ENCODE measurements at places on chromosomes 2 and 18. TPM values are rescaled to one million over a fixed set of nuclear protein-coding genes. Genes with fewer than 3 reads are reported as not detected.
A peak's percentile ranks its signal among the peaks of the same experiment; 100 is the strongest.

DNA sequence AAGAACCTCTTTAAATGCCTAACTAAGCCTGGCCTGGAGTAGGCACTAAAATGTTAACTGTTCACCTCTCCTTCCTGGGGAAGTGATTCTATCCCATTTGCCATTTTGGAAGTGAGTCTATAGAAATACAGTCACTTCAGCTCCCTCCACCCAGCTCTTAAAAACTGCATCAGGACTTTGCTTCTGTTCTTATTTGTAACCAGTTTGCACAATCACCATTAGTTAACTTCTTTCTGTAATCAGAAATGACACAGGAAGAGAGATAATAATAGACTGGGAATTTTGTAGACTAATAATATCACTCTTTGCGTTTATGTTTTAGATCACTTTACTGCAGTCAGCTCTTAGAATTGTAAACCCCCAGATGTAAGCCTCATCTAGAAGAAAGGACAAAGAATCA, 16.0 kb upstream of the MARCO start:
- H3K27me3 ChIP-seq, result no peaks in the 10 kb centered on the region
- no peak for DNase-seq
- H3K36me3 ChIP-seq, result no peaks in the 10 kb centered on the region
- H3K27ac ChIP-seq, result no peak overlapping the region
- H3K4me1 ChIP-seq, result no peaks in the 10 kb centered on the region

Gene CCDC141
- not detected for total RNA-seq

GRCh38 chr2:140257692-140258300, 1477.6 kb upstream of the NXPH2 start:
- DNase-seq, result no peak
- H3K27me3 ChIP-seq, result no peaks in the 10 kb centered on the region
- H3K4me1 ChIP-seq, result no peaks in the 10 kb centered on the region
- no peak overlapping the region for H3K27ac ChIP-seq
- no peaks in the 10 kb centered on the region for H3K36me3 ChIP-seq
- no peak overlapping the region for H3K4me3 ChIP-seq

Gene OTX1
- not detected for total RNA-seq

Gene TMEM237
- 46.9 TPM for total RNA-seq

DNA sequence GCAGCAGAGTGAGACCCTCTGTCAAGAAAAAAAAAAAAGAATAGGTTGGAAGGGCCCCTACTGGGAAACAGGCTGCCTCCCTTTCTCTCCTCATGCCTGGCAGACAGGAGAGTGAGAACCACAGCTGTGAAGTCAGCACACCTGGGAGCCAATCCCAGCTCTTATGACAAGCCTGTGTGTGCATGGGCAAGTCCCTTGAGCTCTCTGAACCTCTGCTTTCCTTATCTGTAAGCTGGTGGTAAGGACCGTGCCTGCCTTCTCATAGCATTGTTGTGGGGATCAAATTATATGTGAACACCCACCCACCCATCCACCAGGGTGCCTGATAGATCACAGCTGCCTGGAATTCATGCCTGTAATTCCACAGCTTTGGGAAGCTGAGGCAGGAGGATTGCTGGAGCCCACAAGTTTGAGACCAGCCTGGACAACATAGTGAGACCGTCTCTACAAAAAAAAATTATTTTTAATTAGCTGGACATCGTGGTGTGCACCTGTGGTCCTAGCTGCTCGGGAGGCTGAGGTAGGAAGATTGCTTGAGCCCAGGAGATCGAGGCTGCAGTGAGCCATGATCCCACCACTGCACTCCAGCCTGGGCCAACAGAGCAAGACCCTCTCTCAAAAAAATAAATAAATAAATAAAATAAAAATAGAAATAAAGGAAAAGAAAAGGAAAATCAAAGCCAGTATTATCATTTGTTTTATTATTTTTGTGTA, 66.9 kb upstream of the MCFD2 start:
- no peak overlapping the region for H3K4me3 ChIP-seq
- no peak overlapping the region for H3K27ac ChIP-seq
- H3K36me3 ChIP-seq, result peaks cover 38% of the 10 kb centered on the region
- H3K27me3 ChIP-seq, result no peaks in the 10 kb centered on the region

Gene SCYGR8
- total RNA-seq, result not detected

DNA sequence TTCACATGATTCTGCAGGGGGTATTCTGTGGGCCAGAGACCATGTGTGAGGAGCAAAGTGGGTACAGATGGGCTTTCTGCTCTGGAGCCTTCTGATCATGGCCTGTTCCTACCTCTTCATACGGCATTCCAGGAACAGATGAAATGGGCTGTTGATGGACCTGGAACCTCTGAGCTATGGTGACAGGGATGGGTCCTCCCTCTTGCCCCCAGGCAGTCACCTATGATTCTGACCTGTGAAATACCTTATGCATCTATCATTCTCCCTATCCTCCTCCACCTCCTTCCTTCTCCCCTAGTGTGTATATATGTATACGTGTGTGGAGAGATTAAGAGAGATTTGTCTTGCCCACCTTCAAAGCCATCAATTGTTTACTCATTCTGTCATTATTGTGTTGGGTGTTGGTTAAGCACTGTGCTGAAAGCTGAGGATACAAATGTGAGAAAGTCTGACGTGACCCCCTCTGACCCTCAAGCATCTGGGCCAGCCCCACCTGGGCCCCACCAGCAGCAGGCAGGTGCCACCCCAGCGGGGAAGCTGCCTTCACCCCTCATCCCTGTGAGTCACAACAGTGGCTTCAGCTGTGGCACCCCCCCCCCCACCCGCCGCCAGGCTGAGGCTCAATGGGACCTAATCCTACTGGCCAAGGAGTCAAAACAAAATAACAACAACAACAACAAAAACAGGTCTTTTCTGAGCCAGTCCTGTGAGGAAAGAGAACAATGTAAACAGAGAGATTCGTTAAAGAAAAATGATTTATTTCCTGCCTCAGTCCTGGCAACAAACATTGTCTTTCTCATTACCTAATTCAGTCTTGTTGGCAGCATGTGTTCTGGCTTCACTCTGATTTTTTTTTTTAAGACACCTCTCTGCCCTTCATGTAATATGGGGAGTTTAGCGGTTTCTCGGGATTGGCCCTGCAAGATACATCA, 103.8 kb upstream of the CDC42EP3 start:
- no peaks in the 10 kb centered on the region for H3K27me3 ChIP-seq
- no peak for DNase-seq
- H3K36me3 ChIP-seq, result no peaks in the 10 kb centered on the region
- H3K4me3 ChIP-seq, result no peak overlapping the region
- peak overlapping the region; percentile 69 for H3K27ac ChIP-seq

Gene CYP1B1
- total RNA-seq, result 1.1 TPM

Gene SERPINB3
- total RNA-seq, result not detected

GRCh38 chr2:6832596-6833299, 33.0 kb downstream of the CMPK2 start:
- no peak for DNase-seq
- no peaks in the 10 kb centered on the region for H3K36me3 ChIP-seq
- no peak overlapping the region for H3K27ac ChIP-seq
- H3K27me3 ChIP-seq, result no peaks in the 10 kb centered on the region

GRCh38 chr2:104599787-104600510, 254.0 kb upstream of the POU3F3 start:
- H3K4me1 ChIP-seq, result no peaks in the 10 kb centered on the region
- H3K4me3 ChIP-seq, result no peak overlapping the region
- H3K36me3 ChIP-seq, result no peaks in the 10 kb centered on the region
- H3K27ac ChIP-seq, result no peak overlapping the region
- no peak for DNase-seq

Gene CRYBA2
- not detected for total RNA-seq

- H3K4me1 ChIP-seq, result no peaks in the 10 kb centered on the region
- H3K27me3 ChIP-seq, result peaks cover 39% of the 10 kb centered on the region
- no peaks in the 10 kb centered on the region for H3K36me3 ChIP-seq
- no peak for DNase-seq
These were observed 59.8 kb downstream of the INHBB start for GRCh38 chr2:120405759-120406099.

- no peaks in the 10 kb centered on the region for H3K27me3 ChIP-seq
- H3K4me3 ChIP-seq, result no peak overlapping the region
- no peaks in the 10 kb centered on the region for H3K4me1 ChIP-seq
- no peaks in the 10 kb centered on the region for H3K36me3 ChIP-seq
- DNase-seq, result peak; percentile 7
These were observed 68.0 kb upstream of the CABLES1 start for GRCh38 chr18:23067236-23067635.

Gene CD8B
- not detected for total RNA-seq

Gene CD226
- total RNA-seq, result 1.1 TPM

DNA sequence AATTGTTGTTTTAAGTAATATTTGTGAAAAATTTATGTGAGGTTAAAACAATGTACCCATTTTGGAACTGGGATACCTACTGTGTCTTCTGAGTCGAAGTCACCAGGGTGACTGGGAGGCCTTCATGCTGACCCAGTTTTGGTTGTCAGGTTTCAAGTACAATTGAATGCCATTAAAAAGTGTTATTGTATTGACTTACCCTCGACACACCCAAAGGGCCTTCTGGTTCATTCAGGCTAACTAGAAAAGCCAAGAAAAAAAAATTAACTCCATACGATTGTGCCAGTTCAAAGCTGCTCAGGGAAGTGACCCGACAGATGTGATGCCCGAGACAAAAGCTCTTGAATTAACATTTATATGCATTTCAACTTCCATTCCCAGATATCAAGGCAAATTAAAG, 190.0 kb downstream of the ST6GAL2 start:
- H3K36me3 ChIP-seq, result no peaks in the 10 kb centered on the region
- DNase-seq, result no peak
- H3K27ac ChIP-seq, result no peak overlapping the region
- H3K4me1 ChIP-seq, result no peaks in the 10 kb centered on the region

Gene ANO7
- total RNA-seq, result 0.36 TPM

DNA sequence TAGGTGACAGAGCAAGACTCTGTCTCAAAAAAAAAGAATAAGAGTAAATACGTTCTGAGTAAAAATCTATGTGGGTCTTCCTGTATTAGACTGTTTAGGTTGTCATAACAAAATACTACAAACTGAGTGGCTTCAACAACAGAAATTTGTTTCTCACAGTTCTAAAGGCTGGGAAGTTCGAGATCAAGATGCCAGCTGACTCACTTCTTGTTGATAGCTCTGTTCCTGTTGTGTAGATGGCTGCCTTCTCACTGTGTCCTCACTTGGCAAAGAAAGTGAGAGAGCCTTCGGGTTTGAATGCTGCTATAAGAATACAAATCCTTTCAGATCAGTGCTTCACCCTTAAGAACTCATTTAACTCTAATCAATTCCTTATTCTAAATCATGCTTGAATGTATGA, 430.0 kb upstream of the VWC2L start:
- no peaks in the 10 kb centered on the region for H3K36me3 ChIP-seq
- H3K27me3 ChIP-seq, result no peaks in the 10 kb centered on the region
- DNase-seq, result peak; percentile 27
- no peak overlapping the region for H3K27ac ChIP-seq
- H3K4me1 ChIP-seq, result no peaks in the 10 kb centered on the region
- H3K4me3 ChIP-seq, result no peak overlapping the region

- peaks cover 3% of the 10 kb centered on the region for H3K36me3 ChIP-seq
- no peak overlapping the region for H3K4me3 ChIP-seq
These were observed 34.2 kb downstream of the RAB10 start for GRCh38 chr2:26067980-26068507.

- H3K36me3 ChIP-seq, result no peaks in the 10 kb centered on the region
- no peak overlapping the region for H3K27ac ChIP-seq
- H3K4me3 ChIP-seq, result no peak overlapping the region
- H3K4me1 ChIP-seq, result no peaks in the 10 kb centered on the region
- H3K27me3 ChIP-seq, result no peaks in the 10 kb centered on the region
- no peak for DNase-seq
These were observed 2.4 kb downstream of the OXER1 start for GRCh38 chr2:42761554-42761953.

- peaks cover 13% of the 10 kb centered on the region for H3K27me3 ChIP-seq
- H3K4me1 ChIP-seq, result no peaks in the 10 kb centered on the region
- no peak overlapping the region for H3K4me3 ChIP-seq
- no peak for DNase-seq
These were observed 51.7 kb downstream of the FAM168B start for GRCh38 chr2:131041402-131042147.
